ENCODE measurements at places on chromosomes 2 and 18.

DNA sequence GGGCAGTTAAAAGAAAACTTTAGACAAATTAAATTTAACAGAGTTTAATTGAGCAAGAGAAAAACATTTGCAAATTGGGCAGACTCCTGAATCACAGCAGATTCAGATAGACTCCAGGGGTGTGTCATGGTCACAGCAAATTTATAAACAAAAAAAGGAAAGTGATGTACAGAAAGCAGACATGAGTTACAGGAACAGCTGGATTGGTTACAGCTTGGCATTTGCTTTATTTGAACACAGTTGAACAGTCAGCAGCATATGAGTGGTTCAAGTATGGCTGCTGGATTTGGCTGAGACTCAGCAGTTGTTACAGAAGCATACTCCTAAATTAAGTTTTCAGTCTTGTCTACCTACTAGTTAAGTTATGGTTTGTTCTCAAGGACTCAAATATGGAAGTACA is 82.3 kb upstream of the NYAP2 start:
- DNase-seq: no peak

- no peak for DNase-seq
Observed at GRCh38 chr2:33784488-33784887, 185.4 kb upstream of the FAM98A start.

GRCh38 chr18:3623769-3624545 is 174.0 kb downstream of the TGIF1 start:
- DNase-seq: peak; percentile 95

- DNase-seq: no peak
Observed at GRCh38 chr2:205995260-205995659, 90.7 kb downstream of the INO80D start.

DNA sequence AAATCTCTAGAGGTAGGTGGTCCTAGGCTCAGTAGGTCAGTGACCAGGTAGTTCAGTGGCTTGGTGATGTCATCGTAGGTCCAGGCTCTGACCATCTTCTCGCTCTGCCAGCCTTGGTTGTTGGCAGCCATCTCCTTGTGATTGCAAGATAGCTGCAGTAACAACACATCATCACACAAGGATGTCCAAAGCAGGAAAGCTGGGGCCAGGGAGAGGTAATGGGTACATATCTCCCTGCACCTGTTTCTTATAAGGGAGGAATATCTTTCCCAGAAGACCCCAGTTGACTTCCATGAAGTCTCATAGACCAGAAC is 60.5 kb downstream of the ANKRD44 start:
- DNase-seq: no peak

- DNase-seq: no peak
Observed at GRCh38 chr2:12688893-12689292, 27.8 kb upstream of the TRIB2 start.

DNA sequence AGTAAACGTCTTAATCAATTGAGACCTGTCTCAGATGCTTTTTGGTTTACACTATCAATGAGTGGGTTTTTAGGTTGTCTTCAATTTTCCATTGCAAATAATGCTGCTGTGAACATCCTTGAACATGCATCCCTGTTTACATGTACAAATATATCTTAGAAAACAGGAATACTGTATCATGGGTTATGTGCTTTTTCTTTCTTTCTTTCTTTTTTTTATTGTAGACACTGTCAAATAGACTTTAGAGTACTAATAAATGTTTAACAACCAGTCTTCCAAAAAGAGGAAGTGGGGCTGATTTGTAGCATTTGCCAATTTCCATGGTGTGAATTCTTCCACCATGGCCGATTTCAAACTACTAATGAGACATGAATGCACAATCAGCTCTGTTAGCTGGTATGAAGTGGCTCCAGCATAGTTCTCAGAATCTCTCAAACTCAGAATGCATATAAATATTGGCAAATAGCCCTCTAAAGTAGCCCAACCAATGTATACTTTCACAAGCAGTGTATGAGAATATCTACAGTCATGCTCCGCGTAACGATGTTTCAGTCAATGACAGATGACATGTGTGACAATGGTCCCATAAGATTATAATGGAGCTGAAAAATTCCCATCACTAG is 50.3 kb upstream of the B3GNT2 start:
- no peak for DNase-seq

GRCh38 chr2:54366487-54367280 is 89.4 kb upstream of the SPTBN1 start:
- DNase-seq: no peak

- no peak for DNase-seq
Observed at GRCh38 chr2:189305291-189305943, 125.9 kb upstream of the COL5A2 start.

GRCh38 chr2:47516360-47517104 is 113.6 kb downstream of the MSH2 start:
- no peak for DNase-seq

- no peak for DNase-seq
Observed at GRCh38 chr2:62455957-62456692, 49.9 kb downstream of the TMEM17 start.

GRCh38 chr2:187493877-187494568 is 46.0 kb upstream of the CALCRL start:
- DNase-seq: no peak

DNA sequence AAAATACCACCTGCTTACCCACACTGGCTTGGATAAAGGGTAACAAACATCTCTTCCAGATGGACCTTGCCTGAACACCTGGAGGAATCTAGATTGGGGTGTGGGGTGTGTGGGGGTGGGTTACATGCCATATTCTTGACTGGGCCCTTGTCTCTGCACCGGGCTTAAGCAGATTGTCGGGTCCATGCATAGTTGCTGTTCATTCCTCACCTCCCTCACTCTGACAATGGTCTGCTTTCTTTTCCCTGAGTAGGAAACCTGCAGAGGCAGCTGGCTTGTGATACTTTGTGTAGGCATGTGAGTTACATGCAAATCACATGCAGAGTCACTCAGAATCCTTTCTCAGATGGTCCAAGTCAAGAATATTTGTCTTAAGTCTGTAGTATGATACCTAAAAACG is 112.8 kb upstream of the GLS start:
- DNase-seq: no peak

DNA sequence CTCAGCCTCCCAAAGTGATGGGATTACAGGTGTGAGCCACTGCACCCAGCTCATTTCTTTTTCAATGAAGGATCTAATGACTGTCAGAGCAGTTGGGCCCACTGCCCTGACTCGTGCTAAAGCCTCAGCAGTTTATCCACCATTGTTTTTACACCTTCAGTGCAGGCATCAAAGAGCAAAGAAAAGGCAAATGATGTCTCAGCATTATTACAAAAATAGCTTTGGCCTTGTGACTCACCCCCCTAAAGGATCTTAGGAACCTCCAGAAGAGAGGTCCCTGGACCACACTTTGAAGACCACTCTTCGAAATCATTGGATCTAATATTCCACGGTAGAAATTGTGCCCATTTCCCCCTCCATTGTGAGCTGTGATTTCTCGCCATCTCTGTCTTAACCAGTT is 21.3 kb downstream of the MLPH start:
- DNase-seq: no peak

DNA sequence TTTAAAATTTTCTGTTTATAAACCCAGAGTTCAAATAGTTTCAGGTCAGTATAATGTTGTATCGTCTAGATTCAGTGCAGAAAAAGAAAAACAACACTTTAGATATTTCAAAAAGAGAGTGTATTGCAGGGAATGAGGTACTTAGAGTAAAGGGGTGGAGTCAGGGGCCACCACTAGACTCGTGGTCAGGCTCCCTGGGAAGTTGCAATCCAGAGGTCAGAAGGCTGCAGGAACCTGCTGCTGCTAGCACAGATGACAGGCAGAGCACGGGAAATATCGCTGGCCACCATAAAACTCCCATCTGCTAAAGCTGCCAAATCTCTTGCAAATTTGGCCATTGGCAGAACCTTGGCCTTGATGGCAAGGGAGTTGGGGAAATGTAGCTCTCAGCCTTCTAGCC is 64.6 kb downstream of the THNSL2 start:
- DNase-seq: no peak

- DNase-seq: no peak
Observed at GRCh38 chr18:5969989-5970403, 74.7 kb upstream of the TMEM200C start.

GRCh38 chr2:235567842-235568241 is 74.0 kb downstream of the AGAP1 start:
- no peak for DNase-seq

GRCh38 chr18:79403723-79404566 is 8.2 kb downstream of the NFATC1 start:
- no peak for DNase-seq

GRCh38 chr2:169999054-169999453 is 171.8 kb downstream of the UBR3 start:
- no peak for DNase-seq

DNA sequence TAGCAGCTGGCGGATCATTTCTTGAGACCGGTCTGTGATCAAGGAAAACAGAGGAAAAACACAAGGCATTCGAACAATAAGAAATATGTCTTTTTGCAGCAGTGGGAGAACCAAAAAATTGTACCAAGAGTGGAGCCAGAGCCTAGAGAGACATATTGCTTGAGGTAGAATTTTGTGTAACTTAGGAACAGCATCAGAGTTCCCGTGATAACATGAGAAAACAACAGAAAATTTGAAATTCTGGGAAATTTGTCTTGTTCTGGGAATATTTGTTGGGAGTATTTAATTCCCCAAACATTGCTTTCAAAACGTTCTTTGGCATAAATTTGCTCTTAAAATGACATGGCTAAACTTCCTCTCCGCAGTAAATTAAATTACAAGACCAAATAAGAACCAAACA is 267.5 kb downstream of the GPD2 start:
- no peak for DNase-seq

Measured in astrocyte of the cerebellum (primary cell).